A549 (cell line): ENCODE measurements at places on chromosomes 7 and 10.

GRCh38 chr7:885893-886625 is 9.7 kb downstream of the GET4 start:
- no peak for DNase-seq

DNA sequence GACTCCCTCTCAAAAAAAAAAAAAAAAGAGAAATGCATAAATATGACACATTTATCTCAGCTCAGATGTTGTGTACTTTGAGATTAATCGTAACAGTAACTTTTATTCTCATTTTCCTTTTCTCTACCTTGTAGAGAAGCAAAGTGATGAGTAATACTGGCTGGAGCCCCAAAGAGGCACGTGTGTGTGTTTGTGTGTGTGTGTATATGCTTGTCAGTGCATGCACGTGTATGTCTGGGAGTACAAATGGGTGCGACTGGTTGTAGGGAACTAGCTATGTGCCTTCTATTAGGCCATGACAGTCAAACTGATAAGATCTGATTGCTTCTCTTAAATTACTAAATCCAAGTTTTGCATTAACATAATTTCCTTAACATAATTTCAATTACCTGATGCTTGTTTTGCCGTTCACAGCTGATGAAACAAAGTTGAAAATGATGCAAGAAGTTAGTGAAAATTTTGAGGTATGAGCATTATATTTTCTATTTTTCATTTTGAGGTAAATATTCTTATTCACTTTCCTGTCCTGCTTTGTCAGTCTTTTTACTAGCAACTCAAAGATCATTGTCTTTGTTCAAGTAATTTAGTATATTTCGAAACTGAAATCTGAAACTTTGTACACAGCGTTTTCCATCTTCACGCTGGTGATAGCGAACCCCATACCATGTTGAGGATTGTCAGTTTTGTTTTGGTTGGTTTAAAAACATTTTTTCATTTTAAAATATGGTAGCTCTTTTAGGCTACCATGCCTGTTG is 3.4 kb downstream of the TRRAP start:
- no peak for DNase-seq

DNA sequence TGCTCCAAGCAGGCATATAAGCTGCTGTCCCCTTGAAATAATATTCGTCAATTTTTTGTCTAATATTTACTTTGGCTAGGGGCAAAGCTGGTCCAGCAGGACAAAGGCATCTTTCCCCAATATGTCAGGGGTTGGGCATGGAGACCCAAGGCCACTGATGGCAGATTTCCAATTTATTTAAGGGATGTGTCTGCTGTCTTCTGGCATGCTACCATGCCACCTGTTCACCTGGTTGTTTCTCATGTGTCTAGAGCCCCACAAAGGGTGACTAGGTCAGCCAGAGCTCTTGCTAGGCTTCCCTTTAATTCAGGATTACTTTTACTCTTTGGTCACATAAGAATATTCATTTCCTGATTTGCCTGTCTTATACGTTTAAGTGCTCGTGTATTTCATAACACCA is 22.1 kb upstream of the SYPL1 start:
- no peak for DNase-seq

- no peak for DNase-seq
These were observed 196.7 kb downstream of the PRKG1 start for GRCh38 chr10:51270936-51271530.

- DNase-seq, result no peak
These were observed 769.6 kb downstream of the GRID1 start for GRCh38 chr10:85597006-85597405.

DNA sequence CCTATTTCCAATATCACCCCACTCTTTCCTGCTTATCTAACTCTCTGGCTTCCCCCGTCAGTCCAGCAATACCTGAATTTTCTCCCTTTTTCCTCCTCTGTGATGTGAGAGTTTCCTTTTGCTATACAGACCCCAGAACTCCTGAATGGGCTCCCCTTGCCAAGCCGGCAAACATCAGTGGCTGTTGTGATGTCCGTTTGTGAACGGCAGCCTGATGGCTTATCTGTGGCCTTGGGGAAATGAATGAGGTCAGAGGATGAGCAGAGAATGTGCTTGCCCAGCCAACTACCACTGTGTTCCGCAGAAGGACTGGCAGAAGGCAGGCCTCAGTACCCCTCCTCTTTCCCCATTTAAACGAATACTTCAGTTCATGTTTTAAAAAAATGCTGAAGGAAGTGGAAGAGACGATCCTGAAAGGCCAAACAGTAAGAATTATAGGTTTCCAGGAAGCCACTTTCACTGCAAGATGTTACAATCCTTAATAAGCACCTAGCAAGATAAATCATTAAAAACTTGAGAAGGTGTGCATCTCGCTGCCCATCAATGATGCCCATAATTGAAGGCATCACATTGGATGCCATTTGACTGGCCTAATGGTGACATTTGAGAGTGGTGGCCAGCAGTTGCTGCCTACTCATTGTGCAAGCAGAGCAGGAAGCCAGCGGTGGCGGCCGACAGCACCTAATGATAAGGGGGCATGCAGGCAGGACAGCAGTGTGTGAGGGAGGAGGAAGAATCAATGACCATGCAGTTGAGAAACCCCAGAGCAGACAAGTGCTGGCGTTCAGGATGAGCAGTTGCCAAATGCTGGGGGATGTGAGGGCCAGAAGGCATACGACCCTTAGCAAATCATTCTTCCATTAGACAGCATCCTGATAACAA is 31.5 kb downstream of the SLC18A2 start:
- no peak for DNase-seq

- DNase-seq, result no peak
These were observed 80.1 kb downstream of the OSBPL3 start for GRCh38 chr7:24899905-24900304.

DNA sequence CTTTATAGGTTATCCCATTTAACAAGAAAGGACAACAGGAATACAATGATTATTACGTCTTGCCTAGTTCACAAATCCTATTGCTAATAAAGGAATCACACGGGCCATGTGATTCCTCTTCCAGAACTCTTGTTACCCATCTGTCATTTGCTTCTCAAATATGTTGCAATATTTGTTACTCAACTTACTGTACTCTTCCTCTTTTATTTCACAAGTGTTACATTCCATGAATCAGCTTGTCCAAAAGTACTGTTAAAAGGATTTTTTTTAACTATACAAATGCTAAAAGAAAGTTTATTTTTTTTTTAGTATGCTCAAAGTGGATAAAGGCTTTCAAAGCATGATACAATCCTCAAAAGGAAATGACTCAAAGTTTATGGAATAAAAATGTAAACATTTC is 3.9 kb upstream of the CD36 start:
- peak; percentile 46 for DNase-seq

GRCh38 chr10:104321226-104321625 is 17.0 kb downstream of the ITPRIP start:
- no peak for DNase-seq

DNA sequence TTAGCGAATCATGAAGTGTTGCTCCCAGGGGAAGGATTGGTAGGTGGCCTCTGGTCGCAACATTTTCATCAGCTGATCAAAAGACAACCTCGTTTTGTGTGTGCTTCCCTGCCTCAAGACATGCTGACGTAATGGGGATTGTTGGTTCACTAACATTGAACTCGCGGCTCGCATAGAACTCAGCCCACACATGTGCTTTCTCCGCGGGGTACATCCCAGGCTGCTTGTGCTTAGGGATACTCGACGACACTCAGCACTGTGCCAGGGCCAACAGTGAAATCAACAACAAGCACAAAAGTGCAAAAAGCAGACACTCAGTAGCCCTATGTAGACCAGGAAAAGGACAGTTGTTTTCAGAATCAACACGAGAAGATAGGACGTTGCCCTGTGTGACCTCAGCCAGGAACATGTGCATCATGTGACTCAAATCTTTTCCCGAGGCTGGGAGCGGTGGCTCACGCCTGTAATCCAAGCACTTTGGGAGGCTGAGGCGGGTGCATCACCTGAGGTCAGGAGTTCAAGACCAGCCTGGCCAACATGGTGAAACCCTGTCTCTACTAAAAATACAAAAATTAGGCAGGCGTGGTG is 20.8 kb downstream of the WIPI2 start:
- DNase-seq, result no peak
